ENCODE measurements at places on chromosomes 3 and 15.
A peak's percentile ranks its signal among the peaks of the same experiment; 100 is the strongest.

GRCh38 chr3:128152419-128153155 is 694 bp upstream of the EEFSEC start:
- DNase-seq, result no peak

- DNase-seq, result no peak
Observed at GRCh38 chr3:195735036-195735695, 14.4 kb downstream of the MUC20 start.

DNA sequence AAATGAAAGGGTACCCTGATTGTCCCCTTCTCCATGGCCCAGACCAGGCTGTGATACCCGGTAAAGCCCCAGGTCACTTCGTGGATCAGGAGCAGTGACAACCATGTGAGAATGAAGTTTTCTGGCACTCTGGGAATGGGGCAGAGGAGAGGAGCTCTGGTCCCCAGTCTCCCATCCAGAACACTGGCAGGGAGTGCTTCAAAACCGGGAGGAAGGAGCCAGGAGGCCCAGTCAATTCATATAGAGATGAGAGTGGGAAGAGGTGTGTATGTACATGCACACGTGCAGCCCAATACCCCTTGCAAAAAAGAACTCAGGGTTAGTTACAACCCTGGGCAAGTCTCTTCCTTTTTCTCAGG is 101.4 kb upstream of the TLE3 start:
- DNase-seq, result no peak

- no peak for DNase-seq
Observed at GRCh38 chr15:70407336-70407670, 309.6 kb upstream of the TLE3 start.

- DNase-seq, result peak; percentile 58
Observed at GRCh38 chr3:127831723-127832172, 9.4 kb upstream of the MGLL start.

- no peak for DNase-seq
Observed at GRCh38 chr15:31236184-31237042, 90.2 kb upstream of the KLF13 start.

DNA sequence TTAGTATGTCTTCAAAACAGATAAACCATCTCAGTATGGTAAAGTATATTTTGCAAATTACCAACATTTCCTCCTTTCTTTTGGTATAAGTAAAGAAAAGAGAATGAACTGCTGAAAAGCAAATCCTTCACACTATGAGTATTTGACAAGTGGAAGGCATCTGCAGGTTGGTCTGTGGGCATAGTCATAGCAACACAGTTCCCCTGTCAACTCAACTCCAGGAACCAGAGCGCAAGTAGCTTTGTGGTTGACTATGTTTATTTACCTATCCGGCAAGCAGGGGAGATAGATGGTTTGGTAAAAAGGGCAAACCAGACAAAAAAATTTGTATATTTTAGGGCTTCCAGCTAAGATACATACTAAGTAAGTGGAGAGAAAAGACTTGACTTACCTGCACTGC is 88.3 kb upstream of the PPIB start:
- DNase-seq, result no peak

DNA sequence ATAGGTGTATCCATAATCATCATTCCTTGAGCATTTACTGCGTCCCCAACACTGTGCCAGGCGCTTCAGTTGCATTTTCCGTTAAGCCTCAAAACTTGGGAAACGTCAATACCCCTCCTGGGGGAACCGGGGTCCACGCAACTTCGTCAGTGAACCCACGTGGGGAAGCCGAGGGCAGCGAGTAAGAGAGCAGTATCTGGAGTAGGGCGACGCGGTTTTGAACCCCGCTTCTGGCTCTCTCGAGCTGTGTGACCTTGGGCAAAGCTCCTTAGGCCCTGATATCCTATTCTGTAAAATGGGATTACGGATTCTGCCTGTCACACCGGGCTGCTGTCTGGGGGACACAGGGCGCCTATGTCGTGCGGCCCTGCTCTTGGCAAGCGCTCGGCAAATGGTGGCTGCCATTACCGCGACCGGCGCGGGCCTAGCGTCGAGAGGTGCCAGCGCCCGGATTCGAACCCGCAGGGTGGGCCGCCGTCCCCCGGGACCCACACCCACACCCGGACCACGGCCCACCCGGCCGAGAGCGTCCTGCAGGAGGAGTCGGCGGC is 590 bp downstream of the POLG start:
- DNase-seq, result no peak

DNA sequence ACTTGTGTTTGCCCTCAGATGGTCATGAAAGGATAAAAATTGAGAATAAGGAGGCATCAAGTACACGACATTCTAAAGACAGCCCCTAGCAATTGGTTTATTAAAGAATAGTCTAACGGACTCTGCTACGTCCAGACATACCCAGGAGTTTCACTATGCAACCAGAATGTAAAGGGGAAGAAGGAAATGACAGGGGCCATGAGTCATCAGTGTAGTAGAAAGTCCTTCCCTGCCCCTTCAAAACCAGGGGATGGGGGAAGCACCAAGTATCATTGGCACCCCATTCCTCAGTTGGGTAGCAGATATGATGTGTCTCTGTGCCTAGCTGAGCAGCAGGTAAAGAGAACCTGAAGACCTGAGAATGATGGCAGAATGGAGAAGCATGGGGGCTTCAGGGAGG is 367.4 kb downstream of the IL20RB start:
- DNase-seq, result no peak

Data from glutamatergic neuron (in vitro differentiated cells).